ENCODE measurements at places on chromosomes 2 and 18.

DNA sequence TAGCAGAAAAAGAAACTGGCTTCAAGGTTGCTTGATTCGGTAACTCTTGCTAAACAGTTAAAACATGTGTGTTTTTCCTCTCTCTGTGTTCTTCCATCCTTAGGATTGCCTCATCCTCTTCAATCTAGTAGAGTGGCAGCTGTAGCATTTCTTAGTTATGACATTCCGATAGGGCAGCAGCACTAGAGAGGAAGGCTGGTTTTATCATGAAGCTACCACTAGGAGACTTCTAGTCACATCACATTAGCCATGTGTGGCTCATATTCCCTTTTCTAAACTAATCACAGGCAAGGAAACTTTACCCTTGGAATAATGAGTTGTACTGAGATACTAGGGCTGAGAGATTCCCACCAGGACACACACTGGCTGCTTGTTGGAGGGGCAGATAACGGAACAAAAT is 187.6 kb downstream of the DOK6 start:
- DNase-seq, result no peak

- peak; percentile 9 for DNase-seq
These were observed 203.5 kb upstream of the TWIST2 start for GRCh38 chr2:238644095-238645081.

DNA sequence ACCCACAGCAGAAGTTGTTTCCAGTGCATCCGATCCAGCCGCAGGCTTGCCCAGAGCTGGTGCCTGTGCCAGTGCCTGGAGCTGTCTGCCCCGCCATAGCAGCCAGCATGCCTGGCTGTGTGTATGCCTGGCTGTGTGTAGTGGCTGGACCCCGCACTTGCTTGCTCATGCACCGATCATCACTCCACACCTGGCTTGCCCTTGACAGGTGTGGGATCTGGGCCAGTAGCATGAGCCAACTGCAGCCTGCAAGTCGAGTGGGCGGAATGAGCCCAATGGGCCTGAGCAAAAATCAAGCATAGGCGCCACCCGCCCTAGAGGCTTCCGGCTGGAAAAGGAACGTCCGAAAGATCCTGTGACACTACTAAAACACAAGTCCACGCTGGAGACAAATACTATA is 74.5 kb downstream of the EPB41L3 start:
- DNase-seq, result no peak

- no peak for DNase-seq
These were observed 6.9 kb upstream of the PARD3B start for GRCh38 chr2:204538182-204539018.

DNA sequence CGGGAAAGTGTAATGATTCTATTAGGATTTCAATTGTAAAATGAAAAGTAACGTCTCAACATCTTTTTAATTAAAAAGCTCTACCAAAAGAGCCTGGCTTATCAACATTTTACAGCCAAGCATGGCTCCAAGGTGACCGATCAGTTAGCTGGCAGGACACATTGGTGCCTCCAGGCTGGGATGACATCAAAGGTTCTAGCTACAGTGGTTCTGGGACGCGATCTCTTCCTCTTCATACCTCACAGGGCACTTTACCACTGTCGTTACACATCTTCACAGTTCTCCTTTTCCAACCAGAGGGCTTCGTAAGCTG is 693 bp downstream of the ORC2 start:
- DNase-seq, result no peak

- DNase-seq, result no peak
These were observed 172.2 kb downstream of the DLGAP1 start for GRCh38 chr18:4282954-4283353.

DNA sequence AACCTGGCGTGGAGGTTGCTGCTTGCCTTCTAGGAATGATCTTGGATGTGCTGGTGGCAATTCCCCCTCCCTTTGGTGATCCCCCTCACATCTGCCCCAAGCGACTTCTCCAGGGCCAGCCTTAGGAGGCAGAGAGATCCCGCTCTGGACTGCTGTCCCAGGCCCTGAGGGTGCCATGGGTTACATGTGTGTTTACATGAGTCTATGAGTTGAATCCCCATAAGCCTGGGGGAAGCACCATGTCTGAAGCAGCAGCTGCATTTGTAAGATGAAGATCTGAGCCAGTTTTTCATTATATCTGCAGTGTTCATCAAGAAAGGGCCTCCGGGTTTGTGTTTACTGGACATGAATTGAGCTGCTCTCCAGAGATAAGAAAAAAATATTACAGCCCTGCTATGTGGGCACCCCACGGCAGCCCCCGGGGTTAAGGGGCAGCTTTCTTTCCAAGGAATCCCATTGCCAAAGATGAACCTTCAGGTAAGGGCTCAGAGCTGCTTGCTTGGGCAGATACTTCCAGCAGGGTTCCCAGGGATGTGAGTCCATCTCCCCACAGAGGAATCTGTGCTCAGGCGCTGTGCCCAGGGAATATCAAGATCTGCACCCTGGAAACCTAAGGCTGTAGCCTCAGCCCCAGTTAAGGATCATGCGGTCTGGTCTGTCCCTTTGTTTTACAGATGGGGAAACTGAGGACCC is 46.0 kb downstream of the MRPS5 start:
- DNase-seq, result no peak

- DNase-seq, result peak; percentile 67
These were observed 30.4 kb downstream of the TOGARAM2 start for GRCh38 chr2:29011418-29012060.

- DNase-seq, result no peak
These were observed 93.2 kb upstream of the CCDC150 start for GRCh38 chr2:196546151-196546919.

DNA sequence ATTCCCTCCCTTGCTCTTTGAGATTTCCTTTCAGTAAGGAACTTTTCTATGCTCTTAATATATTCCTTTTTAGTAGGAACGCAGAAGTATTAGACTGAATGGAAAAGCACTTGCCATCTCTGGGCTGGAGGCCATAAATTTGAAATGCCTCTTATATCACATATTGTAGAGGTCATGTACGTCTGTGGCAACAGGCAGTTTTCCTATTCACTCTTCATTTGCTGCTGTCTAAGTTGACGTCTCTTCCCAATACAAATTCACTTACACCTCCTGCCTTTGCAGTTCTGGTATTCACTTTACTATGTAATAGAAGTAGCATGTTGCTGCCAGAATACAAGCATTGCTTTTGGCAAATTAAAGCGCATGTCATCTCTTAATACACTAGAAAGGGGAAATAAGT is 34.7 kb downstream of the MGAT4A start:
- DNase-seq, result no peak

DNA sequence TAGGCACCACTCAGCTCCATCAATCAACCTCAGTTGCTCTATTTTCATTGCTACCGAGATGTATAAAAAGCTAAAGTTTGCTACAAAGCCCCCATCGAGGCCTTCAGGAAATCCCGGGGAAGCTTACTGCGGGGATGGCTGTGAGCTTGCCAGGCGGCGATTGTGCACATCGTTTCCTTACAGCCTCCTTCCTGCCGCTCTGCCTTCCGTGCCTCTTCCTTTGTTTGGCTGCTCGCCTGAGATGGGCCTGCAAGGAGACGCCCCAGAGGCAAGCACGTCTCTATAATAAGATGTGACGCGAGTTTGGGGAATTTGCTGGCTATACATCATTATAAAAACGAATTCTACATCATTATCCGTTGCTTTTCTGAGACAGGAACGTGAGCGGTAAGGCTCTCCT is 41.6 kb downstream of the DHRS9 start:
- no peak for DNase-seq

GRCh38 chr2:239687441-239687840 is 286.6 kb upstream of the HDAC4 start:
- DNase-seq, result no peak

- DNase-seq, result no peak
These were observed 5.3 kb upstream of the NCK2 start for GRCh38 chr2:105739426-105739825.

DNA sequence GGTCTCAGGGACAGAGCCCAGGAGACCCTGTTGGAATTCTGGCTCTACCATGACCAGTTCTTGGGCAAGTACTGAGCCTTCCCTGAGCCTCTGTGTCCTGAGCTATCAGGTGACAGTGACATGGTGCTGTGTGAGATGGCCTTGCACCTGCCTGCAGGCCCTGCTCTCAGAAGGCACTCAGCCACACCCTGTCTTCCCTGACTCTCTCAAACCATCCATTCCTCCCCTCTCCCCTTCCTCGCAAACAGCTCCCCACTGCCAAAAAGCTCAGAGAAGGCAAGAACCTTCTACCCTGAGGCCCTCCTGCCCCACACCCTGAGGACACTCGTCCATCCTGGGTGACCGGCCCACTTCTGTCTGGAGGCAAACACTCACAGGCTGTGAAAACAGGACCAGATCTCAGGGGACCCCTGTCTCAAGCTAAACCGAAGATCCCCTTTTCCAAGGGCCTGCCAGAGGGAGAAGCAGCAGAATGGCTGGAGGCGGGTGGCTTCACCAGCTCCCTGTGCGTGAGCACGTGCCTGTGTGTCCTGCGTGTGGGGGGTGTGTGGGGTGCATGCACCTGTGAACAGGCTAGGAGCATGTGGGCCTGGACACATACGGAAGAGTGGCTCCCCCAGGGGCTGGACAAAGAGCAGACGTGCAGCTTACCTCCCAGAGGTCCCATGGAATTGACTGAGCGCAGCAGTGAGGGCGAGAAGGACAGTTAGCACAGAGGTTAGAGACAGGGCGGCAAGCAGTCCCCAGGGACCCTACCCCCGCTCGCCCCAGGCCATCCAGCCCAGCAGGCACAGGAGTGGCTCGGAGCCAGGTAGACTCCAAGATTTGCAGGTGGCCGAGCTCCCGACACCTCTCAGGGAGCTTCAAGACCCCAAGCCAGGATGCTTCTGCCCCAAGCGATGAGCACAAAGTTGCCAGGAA is 53.9 kb downstream of the BIN1 start:
- no peak for DNase-seq

DNA sequence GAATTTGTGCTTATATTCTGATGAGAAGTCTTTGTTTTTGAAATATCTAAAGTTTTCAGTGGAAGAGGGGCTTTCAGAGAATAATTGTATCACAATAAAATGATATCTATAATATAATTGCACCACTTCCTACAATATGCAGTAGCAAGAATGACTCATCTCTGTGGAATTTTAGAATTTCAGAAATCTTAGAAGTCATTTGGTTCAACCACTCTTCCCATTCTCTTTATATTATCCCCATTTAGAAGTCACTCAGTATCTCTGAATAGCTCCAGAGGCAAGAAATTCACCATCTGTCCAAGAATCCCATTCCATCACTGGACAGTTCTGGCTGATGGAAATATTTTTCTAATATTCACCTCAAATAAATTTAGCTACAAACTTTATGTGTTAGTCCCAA is 59.3 kb upstream of the CCDC68 start:
- DNase-seq, result no peak

- no peak for DNase-seq
These were observed 25.7 kb downstream of the TUBB6 start for GRCh38 chr18:12333506-12334290.

- DNase-seq, result no peak
These were observed 12.4 kb upstream of the PSTPIP2 start for GRCh38 chr18:46084431-46084830.

GRCh38 chr18:58552057-58552461 is 76.8 kb downstream of the ALPK2 start:
- DNase-seq, result no peak

GRCh38 chr2:38959466-38959865 is 69.8 kb downstream of the ARHGEF33 start:
- no peak for DNase-seq

Measured in stimulated activated naive CD8-positive, alpha-beta T cell treated with anti-CD3 and anti-CD28 coated beads, Interleukin-15, Interleukin-2, amounts not matched to agents 100 U/mL and 50 U/mL, for 24 hours (primary cell).